ENCODE measurements at places on chromosomes 2 and 18.

- DNase-seq, result no peak
These were observed 128.5 kb downstream of the ARL6IP6 start for GRCh38 chr2:152846697-152847470.

DNA sequence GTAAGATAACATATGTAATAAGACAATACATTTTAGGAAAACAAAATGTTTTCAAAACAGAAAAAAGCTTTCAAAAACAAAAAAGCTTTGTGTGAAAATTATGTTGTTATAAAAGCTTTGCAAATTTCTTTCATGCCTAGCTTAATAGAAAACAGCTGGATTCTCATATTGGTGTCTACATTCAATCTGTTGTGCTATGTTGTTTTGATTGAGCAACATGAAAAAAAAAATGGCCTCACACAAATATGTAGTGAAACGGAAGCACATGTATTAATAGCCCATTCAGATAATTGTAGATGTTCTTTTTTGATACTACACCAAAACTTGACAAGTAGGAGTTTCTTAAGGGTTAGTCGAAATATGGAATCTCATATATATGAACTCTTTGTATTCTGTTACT lies 197.5 kb downstream of the ZEB2 start:
- DNase-seq, result no peak

DNA sequence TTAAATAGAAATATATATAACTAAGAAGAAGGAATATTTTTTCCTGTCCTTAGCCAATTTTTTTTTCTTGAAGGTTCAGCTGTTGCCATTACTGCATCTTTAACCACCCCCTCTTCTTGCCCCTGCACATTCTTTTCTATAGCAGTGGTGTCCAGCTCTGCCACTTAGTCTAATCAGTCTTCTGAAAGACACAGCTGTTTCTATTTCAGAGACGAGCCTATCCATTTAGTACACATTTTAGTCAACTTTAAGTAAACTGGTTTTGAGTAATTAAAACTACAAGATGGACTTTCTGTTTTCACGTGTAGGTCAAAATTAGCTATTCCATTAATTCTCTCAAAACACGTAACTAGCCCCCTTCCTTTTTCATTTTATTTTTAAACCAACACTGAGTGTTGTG lies 21.0 kb downstream of the SPOPL start:
- DNase-seq, result peak; percentile 31

GRCh38 chr2:158120102-158120501 lies 18.4 kb downstream of the UPP2 start:
- DNase-seq, result no peak

DNA sequence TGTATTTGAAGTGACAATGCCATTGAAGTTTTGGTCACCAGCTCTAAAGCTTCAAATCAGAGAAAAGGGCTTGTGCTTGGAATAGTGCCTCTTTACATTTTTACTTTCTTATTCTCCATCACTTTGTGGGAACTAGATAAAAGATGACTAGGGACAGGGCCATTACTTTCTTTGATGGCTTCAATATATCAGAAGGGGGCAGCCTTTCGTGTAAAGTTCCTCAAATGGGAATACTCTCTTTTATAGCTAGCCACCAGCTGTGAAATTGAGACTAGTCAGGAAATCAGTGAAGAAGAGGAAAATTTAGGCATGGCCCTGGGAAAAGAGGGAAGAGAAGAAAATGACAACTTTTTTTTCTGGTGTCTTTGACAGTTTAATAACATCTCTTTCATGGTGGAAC lies 242.5 kb downstream of the DCC start:
- no peak for DNase-seq

DNA sequence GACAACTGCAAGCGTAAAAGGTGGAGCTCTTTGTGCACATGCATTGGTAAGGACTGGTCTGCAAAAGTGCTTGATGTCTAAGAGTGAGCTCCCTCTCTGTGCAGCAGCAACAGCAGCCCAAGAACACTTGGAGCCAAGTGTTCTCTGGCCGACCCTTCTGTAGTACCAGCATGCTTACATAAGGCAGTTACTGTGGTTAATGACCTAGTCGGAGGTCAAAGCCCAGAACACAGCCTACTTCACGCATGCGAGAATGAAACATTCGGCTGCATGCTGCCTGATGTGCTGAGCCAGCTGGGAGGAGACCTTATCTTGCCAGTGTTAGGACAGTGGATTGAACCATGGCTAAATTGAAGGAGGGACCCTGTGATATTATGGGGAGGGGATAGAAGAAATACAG lies 21.3 kb downstream of the NCAPH start:
- no peak for DNase-seq

GRCh38 chr2:19203866-19204265 lies 154.6 kb downstream of the OSR1 start:
- no peak for DNase-seq

DNA sequence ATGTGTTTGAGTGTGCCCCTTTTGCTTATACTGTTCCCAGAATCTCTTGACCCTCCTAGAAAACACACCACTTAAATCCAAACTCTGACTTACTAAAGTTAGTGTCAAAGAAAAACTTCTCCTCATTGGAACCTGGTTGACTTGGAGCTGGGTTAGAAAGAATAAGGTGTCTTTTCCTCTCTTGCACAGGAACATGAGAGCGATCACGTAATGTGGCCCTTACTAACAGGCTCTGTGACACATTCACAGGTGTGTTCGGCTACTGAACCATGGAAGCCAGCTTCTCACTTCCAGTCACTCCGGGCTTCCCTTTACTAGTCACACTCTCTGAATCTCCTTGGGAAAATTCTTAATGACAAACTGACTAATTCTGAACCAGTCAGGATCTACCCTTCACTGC lies 5.4 kb upstream of the POU3F3 start:
- DNase-seq, result no peak

DNA sequence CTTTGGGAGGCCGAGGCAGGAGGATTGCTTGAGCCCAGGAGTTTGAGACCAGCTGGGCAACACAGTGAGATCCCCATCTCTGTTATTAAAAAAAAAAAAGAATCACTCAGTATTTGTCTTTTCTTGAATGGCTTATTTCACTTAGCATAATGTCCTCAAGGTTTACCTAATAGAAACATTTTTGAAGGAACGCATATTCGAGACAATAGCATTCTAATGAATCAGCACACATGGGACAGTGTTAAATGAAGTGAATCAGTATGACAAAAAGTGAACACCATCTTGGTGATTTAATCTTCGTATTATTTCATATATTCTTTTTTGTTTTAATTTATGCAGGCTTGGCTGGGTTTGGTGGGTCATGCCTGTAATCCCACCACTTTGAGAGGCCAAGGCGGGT lies 44.7 kb downstream of the WIPF1 start:
- no peak for DNase-seq

GRCh38 chr2:105849431-105850179 lies 104.9 kb downstream of the NCK2 start:
- no peak for DNase-seq

GRCh38 chr2:13585732-13586131 lies 869.0 kb downstream of the TRIB2 start:
- DNase-seq, result no peak

GRCh38 chr2:46870051-46870839 lies 45.4 kb downstream of the MCFD2 start:
- DNase-seq, result no peak

- no peak for DNase-seq
These were observed 792.2 kb downstream of the EPHA4 start for GRCh38 chr2:220779931-220780330.

DNA sequence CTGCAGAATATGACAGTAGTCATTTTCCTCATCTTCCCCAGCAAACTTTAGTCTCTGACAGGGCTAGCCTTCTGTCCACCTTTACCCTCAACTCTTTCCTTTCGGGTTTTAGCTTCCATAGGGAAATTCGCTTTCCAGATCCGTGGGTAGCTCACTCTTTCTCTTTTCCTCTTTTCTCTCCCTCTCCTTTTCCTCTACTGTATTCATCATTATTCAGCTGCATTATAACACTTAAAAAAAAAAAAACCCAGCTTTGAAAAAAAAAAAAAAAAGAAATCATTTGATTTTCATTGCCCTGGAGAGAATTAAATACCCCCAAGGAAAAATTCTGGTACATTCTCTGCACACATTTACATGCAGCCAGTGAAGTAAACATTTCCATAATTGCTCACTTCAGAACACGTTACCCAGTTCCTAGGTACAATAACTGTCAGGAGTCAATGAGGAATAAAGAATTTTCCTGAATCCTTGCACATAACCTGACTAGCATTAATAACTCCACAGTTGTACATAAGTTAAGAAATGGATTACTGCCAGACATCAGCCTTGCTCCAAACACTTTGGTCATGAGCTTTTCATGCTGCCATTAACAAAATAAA lies 63.5 kb downstream of the ZNF521 start:
- no peak for DNase-seq

GRCh38 chr2:118994172-118994700 lies 52.2 kb downstream of the MARCO start:
- no peak for DNase-seq

DNA sequence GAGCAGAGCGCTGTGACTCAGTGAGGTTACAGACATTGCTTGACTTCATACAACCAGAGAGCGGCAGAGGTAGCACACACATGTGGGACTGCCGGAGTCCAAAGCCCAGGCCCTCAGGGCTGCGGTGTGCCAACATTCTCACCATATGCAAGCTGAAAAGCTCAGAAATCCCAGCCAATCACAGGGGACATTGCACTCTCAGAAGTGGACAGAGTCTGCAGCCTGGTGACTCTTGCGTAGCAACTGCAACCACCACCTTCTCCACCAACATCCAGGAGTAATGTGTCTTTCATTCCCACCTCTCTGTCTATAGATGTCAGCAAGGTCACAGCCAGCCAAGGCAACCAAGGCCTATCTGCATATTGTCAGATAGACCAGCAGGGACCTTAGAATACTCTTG lies 158.1 kb downstream of the TTC32 start:
- DNase-seq, result no peak

DNA sequence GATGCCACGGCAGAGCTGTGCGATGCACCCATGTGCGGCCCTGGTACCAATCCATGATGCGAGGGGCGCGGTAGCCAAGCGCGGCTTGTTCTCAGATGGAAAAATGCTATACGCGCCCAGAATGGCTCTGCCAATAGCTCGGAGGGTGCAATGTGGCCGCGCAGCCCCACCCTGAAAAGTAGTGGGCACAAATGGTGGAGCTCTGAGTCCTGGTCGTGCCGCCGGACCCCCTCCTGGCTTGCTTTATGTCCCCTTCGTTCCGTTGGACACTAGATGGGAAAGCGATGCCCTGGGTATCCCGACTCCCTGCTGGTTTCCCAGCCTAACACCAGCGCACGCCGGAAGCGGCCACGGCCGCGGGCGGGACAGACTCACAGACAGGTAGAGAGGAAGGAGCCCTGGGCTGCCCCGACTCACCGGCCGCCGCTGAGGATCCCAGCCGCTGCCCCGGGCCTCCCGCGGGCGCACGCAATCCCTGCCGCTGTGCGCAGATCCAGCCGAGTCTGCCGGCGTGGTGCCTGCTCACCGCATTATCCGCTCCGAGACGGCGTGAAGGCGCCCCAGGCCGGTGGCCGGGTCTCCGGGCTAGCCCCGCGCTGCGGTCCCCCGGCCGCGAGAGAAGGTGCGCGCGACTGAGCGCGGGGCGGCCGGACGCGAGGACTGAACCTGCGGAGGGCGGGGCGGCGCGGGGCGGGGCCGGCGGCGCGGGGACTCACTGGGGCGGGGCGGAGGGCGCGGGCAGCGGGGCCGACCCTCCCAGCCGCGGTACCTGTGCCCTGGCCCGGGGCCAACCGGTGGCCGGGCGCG lies at the start of gene CDC42EP3:
TSS of gene CDC42EP3 (minus strand) at position 634 of the 807 bp plus-strand sequence. CDS start 25,055 bp downstream, outside the sequence.
- DNase-seq, result peak; percentile 86

GRCh38 chr2:190271783-190272456 lies 47.7 kb downstream of the HIBCH start:
- no peak for DNase-seq

Measured in GM10248 (cell line).